ENCODE measurements at places on chromosomes 13 and 19.

GRCh38 chr13:35573639-35574038 lies 97.2 kb upstream of the MAB21L1 start:
- no peak for DNase-seq

DNA sequence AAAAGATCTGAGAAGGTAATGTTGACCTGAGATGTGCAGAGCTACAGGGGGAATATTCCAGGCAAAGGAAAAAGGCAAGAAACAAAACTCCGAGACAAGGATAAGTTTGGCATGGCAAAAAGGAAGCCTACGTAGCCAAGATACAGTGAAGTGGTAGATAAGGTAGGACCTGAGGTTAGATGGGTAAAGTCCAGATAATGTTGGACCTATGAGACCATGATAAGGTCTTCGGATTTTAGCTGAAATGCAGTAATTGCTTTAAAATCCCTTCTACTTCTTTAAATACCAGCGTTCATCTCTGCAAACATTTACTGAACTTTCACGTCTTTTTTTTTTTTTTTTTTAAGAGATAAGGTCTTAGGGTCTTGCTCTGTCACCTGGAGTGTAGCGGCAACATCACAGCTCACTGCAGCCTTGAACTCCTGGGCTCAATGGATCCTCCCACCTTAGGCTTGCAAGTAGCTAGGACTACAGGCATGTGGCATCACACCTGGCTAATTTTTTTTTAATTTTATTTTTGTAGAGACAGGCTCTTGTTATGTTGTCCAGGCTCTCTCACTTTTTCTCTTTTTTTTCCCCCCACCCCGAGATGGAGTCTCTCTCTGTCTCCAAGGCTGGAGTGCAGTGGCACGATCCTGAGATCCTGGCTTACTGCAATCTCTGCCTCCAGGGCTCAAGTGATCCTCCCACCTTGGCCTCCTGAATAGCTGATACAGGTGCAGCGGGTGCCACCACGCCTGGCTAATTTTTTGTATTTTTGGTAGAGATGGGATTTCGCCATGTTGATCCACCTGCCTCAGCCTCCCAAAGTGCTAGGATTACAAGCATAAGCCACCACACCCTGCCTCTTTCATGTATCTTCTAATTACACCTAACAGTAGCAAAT lies 4.2 kb upstream of the WBP4 start:
- DNase-seq = no peak

- DNase-seq = peak; percentile 59
Observed at GRCh38 chr13:29556742-29557141, 38.7 kb downstream of the SLC7A1 start.

DNA sequence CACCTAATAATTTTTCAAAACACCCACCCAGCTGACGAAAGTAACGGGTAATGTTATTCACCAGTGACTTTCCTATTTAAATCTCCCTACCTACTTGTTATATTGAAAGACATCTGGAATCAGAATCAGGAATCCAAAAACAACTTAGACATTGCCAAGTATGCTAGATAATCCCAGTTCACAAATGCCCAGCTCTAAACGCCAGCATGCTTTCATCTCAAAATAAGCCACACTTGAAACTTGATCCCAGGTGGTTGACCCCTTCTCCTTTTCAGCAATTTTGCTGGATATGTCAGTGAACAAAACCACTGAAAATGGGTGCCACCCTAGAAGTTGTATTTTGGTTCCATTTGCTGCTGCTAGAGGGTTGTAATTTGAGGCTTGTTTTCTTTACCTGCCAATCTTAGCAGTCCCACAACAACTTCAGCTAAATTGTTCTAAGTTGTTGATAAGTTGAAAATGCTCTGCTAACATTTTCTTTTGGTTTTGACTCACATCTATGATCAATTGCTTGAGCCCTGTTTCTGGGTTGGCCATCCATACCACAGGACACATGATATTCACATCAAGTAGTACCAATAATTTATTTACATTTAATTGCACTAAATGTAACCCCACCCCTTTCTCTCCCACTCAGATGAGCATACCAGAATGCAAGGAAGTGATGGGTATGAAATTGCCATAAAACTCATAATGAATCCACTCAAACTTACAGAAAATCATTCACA lies 66.4 kb downstream of the DCT start:
- no peak for DNase-seq

- peak; percentile 31 for DNase-seq
Observed at GRCh38 chr13:26480246-26480855, 77.1 kb upstream of the WASF3 start.

- DNase-seq = no peak
Observed at GRCh38 chr13:66926200-66926850, 303.8 kb downstream of the PCDH9 start.

GRCh38 chr13:35460061-35460460 lies 16.4 kb downstream of the MAB21L1 start:
- peak; percentile 50 for DNase-seq

DNA sequence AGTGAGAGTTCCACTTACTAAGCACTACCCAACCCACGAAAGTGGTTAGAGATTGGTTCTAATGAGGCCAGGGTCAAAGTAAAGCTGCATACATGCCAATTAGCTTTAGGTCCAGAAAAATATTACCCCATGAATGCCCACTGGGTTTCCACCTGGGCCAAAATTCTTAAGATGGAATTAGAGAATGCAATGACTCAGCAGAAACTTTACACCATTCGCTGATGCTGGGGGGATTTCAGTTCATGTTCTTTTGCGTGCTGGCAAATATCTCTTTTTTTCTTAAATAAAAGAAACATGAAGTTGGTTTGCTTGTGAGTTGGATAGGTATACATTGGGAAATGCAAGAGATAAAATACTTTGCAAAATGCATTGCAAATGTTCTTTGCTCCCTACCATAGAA lies 715.3 kb upstream of the MIR17HG start:
- DNase-seq = no peak

DNA sequence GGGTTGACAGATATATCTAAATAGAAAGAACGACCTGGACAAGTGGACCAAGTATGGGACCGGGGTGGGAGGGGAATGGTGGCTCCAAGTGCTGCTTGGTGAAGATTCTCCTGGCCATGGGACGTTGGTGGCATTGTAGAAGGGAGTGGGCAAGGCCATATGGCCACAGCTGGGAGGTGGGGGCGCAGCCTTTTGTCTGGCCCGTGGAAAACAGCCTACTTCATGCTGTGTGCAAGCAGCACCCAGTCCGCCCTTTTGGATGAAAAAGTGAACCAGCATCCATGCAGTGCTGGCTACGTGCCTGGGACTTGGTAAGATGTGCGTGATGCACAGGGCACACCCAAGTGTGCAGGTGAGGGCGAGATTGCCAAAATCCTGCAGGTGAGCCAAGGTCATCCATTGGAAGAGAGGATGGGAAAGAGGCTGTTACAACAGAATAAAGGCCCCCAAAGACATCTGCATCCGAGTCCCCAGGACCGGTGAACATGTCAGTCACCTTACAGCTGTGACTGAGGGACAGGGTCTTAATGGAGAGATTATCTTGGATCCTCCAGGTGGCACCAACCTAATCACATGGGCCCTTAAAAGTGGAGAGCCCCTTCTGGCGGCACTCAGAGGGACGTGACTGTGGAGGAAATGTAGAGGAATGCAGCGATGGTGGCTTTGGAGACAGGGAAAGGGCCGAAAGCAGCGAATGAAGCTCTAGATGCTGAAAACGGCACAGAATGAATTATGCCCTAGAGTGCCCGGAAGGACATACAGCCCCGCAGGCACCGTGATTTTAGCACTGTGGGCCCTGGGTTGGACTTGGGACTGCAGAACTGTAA lies 40.8 kb downstream of the TEX29 start:
- no peak for DNase-seq

GRCh38 chr19:46945694-46946489 lies 73.7 kb upstream of the NPAS1 start:
- no peak for DNase-seq

DNA sequence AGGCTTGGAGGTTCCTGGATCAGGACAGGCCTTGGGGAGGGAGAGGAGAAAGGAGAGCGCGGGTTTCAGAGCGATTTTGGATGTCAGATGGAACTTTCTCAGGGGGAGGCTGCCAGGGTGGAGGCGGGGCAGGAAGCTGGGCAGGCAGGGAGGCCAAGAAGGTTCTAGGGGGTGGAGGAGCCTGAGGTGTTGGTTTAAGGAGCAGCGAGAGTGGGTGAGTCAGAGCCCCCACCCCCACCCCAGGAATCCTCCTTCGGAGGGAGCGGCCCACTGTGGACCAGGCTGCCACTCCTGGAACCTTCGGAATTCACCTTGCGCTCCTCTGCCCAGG lies 15.9 kb upstream of the NOP53 start:
- peak; percentile 88 for DNase-seq

DNA sequence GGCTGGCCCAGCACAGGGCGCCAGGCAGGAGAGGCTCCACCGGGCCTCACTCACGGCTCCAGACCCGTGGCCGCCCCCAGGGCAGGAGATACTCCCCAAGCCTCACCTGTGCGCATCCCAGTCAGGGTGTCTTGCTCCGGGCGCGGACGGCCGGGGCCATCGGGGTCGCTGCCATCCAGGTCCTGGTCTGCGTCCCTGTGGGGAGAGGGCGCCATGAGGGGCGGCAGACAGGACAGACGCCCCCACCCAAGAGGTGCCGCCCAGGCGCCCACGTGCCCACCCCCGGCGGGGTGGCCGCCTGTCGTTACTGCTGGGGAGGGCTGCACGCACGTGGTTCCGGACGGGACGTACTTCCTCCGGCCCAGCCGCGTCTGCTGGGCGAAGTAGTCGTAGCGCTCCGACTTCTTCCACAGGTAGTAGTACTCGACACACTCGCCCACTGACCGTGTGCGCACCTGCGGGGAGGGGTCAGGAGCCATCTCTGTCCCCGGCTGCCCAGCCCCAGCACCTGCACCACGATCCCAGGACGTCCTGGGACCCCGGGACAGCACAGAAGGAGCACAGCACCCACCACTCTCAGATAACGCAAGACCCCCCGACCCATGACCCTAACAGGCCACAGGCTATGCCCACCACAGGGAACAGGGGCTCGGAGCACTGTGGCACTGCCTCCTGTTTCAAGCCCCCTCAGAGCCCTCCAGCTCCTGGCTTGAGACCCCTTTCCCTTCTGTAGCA lies 17.4 kb upstream of the PLPP2 start:
- no peak for DNase-seq

GRCh38 chr19:51689751-51690453 lies 3.2 kb upstream of the SPACA6 start:
- peak; percentile 49 for DNase-seq

- DNase-seq = no peak
Observed at GRCh38 chr13:68696907-68697306, 1410.7 kb upstream of the ATXN8OS start.

GRCh38 chr13:74687442-74688182 lies 553.4 kb upstream of the KLF12 start:
- no peak for DNase-seq

DNA sequence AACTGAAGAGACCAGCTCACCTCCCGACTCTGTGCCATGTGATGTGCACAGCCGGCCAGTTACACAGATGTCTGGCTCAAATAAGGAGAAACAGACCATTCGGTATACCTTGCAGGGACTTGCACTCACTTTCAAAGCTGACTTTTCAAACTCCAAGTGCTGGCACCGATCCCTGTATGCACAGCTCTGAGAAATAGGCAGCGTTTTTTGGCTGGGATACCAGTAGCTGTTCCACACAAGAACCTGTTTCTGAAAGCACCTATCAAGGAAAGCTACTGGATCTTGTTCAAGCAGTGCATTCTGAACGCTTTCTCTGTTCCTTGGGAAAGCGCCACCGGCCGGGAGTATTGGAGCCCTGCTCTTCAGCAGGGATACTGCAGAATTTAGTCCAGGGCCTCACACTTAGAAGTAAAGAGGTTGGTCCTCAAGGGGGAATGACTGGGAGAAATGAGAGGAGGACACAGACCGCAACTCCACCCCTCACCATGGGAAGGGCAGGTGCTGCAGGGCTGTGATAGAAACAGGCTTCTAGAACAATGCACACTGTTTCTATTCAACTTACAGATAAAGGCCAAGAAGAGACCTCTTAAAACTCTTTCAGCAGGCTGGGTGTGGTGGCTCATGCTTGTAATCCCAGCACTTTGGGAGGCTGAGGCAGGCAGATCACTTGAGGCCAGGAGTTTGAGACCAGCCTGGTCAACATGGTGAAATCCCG lies 53.6 kb upstream of the PABPC3 start:
- DNase-seq = no peak

DNA sequence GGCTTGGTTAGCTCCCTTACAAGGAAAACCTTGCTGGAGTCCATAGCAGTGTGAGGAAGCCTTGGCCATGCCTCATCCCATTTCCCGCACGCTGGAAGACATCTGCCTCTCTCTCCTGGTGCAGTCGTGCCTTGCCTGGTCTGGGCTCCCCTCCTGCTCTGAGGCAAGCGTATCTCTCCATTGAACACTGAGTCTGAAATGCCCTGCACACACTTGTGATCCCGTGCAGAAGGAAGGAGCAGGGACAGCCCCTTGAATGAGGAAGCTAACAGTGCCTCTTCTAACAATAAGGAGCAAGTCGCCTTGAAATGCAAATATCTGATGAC lies 407 bp upstream of the ZNF440 start:
- DNase-seq = no peak

DNA sequence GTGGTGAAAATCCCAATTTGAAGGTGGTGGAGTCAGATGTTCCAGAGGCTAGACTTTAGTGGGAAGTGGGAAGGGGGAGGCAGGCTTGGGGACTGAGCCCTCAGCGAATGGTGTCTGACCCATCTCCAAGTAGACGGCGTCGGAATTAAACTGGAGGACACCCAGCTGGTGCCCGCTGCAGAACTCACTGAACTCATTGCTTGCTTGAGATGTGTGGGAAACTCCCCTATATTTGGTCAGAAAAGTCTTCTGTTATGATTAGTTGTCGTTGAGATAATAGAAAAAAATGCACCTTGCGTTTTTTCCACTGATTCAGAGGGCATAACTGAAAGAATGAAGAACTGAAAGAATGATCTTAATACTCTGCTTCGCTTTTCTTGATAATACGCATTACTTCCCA lies 871 bp upstream of the ZNF583 start:
- DNase-seq = no peak

DNA sequence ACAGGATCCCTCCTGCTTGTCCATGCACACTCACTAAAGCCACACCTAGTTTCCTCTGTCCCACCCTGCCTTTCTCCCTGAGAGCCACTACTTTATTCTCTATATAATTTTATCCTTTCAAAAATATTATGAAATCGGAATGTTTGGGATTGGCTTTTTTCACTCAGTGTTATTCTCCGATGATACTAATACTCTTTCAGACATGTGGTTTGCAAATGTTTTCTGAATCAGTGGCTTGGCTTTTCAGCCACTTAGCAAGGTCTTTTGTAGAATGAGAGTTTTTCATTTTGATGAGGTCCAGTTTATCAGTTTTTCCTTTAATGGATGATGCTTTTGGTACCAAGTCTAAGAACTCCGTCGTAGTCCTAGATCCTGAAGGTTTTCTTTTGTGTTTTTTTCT lies 11.6 kb downstream of the SPATA13 start:
- DNase-seq = no peak

Measured in fibroblast of skin of right quadriceps (primary cell).